Stimulated activated naive CD8-positive, alpha-beta T cell treated with anti-CD3 and anti-CD28 coated beads, Interleukin-15, Interleukin-2, amounts not matched to agents 100 U/mL and 50 U/mL, for 24 hours (primary cell): ENCODE measurements at places on chromosomes 7 and 10.

- DNase-seq = no peak
Measured at GRCh38 chr7:127913686-127914085, 117.6 kb downstream of the LRRC4 start.

GRCh38 chr7:43616977-43617376, 34.1 kb downstream of the STK17A start:
- no peak for DNase-seq

DNA sequence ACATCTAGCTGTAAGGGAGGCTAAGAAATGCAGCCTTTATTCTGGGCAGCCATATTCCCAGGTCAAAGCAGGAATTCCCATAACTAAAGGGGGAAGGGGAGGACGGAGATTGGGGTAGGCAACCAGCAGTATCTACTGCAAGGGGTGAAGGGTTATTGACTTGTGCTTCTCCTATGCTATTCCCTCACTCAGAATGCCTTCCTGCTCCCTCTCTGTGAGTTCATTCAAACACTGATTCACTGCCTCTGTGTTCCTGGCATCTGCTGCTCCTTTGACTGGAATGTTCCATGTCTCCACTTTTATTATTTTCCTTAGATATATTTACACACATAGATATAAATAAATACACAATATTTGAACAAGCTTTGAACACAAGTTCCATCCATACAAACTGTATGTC, 11.1 kb downstream of the HTR7 start:
- no peak for DNase-seq

- DNase-seq = no peak
Measured at GRCh38 chr7:18157233-18157632, 129.6 kb upstream of the PRPS1L1 start.

DNA sequence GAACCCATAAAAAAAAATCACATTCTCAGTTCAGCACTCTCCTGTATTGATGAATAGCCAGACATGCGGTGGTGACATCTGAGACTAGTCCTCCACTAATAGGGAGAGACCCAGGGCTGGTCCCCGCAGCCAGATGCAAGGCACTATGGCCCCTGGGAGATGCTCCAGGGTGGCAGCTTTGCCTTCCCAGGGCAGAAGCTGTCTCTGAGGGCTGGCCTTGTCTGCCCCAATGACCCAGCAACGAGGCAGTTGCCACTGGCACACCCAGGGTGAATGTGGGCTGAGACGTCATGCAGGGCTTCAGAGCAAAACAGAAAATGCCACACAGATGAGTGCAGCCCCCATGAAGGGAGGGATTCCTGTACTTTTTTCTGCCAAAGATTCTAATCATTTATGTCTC, 50.1 kb upstream of the GDF10 start:
- no peak for DNase-seq

- DNase-seq = no peak
Measured at GRCh38 chr10:49484486-49485235, 54.3 kb downstream of the ERCC6 start.

DNA sequence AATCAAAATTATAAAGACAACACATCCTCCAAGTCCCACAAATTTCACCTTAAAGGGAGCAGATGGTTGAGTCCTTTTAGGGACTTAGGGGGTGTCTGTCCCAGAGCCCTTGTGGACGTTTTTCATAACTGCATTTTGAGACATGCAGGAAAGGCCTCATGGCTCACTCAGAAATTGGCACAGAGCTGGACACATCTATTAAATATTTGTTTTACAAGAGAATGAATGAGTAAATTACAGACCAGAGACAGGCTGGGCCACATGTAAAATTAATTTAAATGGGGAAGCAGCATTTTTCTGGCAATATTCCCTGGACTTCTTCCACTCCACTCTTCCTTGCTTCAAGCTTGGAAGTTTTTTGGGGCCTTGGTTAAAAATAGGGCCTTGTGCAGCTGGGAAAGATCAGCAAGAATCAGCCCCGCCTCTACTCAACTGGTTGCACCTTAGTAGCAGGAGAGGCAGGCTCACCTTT, 20.0 kb downstream of the LAMB1 start:
- DNase-seq = no peak

DNA sequence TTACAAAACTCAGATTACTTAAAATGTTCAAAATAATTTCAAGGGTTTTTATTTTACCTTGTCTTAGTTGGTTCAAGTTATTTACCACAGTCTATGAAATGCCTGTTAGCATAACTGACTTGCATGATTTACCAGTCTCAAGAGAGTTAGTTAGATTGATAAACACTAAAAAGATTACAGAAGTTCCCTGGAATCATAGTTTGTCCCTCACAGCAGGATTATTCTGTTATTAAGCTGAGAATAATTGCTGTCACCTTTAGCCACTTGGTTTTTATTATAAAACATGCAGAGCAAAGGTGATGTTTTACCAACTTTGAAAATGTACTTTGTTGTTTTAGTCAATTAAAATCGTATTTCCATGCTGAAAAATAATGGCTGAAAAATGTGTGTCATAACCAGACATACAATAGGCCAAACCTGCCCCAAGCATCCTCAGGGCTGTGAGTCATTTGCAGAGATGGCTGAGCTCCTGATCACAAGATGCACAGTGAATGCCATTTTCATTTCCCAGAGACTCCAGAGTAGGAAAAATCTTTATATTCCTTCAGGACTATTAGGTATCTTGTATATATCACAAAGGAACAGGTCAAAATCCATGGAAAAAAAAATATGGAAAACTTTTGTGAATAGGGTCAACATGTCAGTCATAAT, 87.8 kb upstream of the DKK1 start:
- DNase-seq = no peak

DNA sequence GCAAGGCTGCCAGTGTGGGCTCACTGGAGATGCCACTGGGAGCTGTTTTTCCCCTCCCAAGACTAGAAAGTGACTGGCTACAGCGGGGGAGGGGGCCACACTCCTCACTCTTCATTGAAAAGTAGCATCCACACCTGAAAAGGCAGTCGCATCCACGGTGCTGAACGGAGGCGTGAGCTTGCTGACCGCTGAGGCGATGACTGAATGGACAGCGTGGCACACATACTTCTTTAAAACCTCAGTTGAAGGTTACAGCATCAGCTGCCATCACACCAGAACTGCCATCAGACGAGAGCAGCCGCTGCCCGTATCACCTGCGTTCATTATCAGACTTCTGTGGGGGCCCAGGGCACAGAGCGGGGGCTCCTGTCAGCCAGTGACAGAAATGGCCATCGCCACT, 327.2 kb downstream of the DNAJB6 start:
- DNase-seq = no peak

- DNase-seq = no peak
Measured at GRCh38 chr10:46287846-46288477, 1.2 kb downstream of the ANTXRL start.

DNA sequence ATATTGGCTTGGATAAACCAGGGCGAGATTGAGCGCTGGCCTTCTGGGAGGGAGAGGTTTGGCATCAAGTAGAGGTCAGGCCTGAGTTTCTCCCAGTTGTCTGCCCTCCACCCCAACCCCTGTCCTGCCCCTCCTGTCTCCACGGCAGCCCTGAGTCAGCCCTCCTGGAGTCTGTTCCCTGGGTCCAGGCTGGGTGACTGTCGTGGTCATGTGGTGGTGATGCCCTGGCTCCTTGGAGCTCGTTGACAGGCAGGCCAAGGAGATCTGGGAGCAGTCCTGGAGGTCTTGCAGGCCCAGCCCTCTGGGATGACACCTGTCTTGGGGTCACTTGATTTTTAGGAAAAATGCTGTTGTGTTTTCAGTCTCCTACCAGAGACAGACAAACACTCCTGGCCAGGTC, 53.6 kb upstream of the PODXL start:
- no peak for DNase-seq

GRCh38 chr10:15084502-15084922, 4.1 kb downstream of the ACBD7 start:
- DNase-seq = no peak

DNA sequence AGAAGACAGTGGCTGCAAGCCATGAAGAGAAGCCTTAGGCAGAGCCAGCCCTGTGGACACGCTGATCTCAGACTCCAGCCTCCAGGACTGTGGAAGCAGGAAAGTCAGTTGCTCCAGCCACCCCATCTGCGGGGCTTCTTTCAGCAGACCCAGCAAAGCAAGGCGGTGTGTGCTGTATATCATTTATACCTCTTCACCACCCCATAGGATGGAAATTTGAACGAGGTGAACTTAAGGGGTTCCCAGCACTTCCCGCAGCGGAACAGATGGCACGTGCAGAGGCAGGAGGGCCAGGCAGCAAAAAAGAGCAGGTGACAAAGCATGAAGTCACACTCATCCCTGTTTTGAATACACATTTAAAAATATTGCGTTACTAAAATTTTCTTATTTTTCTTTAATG, 159.4 kb downstream of the ADARB2 start:
- DNase-seq = no peak

DNA sequence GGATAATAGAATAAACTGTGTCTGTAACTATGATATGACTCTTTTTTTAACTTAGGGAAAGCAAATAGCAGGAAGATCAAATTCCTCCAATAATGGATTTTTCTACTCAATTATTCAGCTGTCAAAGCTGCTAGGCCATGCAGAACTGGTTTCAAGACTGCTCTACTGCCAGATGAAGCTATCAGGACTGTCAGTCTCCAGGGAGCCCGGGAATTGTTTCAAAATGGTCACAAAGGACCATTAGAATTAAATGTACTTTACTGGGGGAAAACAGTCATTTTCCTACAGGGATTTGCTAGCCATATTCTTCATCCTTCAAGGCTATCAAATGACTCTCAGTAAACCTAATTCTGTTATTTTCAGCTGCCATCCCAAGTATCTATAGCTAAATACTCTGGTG, 276.3 kb downstream of the LHFPL3 start:
- no peak for DNase-seq

- DNase-seq = no peak
Measured at GRCh38 chr10:45558425-45558824, 114.1 kb downstream of the ZFAND4 start.

GRCh38 chr7:120370954-120371353, 98.0 kb downstream of the KCND2 start:
- no peak for DNase-seq

DNA sequence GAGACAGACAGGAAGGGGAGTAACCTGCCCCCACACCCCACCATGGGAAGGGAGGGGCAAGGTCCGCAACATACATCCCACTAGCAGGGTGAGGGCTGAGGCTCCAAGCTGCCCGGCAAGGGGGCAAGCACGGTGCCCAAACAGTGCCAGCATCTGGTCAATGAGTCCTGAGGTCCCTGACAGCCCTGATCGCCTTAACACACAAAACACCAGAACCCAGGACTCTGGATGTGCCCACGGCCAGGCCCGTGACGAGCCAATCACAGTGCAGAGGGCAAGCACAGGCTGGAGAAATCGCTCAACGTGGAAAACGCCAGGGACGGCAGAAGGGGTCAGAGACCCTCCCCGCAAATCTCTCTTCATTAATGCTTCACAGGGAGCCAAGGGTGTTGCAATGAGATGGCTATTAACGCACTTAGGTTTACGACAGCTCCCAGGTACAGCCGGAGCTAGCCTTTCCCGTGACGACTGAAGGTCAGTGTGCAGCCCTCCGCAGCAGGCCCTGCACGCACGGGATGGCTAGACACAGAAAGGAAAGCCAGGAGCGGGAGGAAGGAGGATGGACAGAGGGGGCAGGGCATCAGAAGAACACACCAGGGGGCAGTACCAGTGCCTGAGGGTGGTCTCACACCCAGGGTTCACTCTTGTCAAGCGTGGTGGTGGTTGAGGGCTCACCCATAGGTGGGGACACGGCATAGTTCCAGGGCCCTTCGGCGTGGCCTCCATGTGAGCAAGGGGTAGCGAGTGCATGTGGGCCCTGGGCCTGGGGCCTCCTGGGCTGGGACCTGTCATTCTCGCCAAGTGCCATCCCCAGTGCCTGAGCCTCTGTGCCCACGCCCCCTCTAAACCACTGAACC, 220.5 kb downstream of the MAD1L1 start:
- no peak for DNase-seq

DNA sequence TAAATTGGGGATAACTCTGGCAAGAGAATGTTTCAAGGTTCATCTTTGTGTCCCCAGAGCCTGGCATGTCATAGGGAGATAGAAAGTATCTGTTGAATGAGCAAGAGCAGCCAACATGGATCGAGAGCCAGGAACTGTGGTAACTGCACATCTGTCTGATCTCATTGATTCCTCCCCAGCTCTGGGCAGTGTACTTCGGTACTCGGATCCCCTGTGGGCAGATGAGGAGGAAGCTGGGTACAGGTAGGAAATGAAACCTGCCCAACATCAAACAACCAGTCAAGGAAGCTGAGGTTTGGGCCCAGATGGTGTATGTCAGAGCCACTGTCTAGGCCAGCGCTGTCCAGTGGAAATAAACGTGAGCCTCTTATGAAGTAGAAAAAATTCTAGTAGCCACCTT, 76.4 kb downstream of the GRK5 start:
- no peak for DNase-seq

- no peak for DNase-seq
Measured at GRCh38 chr7:35650751-35651150, 44.2 kb downstream of the HERPUD2 start.

GRCh38 chr7:67841896-67842295, 845.3 kb downstream of the TYW1 start:
- DNase-seq = no peak

DNA sequence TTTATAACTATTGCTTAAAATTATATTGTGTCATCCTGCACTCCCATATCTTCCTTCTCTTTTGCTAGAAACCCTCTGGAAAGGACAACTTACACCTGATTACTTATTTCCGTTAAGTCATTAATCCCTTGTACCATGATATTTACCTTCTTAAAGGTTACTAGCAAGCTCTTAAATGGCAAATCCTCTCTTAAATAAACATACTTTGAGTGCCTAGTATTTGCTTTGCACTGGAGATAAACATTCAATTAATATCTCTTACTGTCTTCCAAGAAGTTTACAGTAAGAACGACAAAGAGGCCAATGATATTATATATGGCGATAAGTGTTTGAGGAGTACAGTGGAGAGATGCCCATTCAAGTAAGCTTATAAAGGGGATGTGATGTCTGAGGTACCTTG, 278.3 kb downstream of the HGF start:
- DNase-seq = no peak

- DNase-seq = no peak
Measured at GRCh38 chr7:7911369-7912123, 57.0 kb upstream of the GLCCI1 start.

- no peak for DNase-seq
Measured at GRCh38 chr7:22823142-22823497, 471 bp upstream of the TOMM7 start.
